ENCODE measurements at places on chromosomes 11 and 22.

DNA sequence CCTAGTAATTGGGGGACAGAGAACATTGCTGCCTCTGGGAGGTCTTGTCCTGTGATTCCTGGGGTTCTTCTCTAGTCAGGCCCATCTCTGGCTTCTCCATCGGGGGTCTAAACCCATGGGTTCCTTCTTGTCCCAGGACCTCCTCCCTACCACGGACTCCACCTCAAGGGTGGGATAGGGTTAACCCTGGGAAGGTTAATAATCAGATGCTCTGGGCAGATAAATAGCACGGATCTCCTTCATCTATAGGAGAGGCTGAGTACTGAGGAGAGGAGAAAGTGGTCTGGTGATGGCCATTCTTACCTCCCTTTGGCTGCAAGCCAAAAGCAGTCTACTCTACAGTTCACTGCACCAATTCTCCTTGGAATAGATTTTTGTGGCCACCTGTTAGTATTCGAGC is 10.5 kb downstream of the HEPHL1 start:
- DNase-seq = no peak

- no peak for DNase-seq
Observed at GRCh38 chr11:70067036-70067435, 11.1 kb upstream of the ANO1 start.

- no peak for DNase-seq
Observed at GRCh38 chr11:63548178-63548577, 11.6 kb downstream of the PLAAT4 start.

DNA sequence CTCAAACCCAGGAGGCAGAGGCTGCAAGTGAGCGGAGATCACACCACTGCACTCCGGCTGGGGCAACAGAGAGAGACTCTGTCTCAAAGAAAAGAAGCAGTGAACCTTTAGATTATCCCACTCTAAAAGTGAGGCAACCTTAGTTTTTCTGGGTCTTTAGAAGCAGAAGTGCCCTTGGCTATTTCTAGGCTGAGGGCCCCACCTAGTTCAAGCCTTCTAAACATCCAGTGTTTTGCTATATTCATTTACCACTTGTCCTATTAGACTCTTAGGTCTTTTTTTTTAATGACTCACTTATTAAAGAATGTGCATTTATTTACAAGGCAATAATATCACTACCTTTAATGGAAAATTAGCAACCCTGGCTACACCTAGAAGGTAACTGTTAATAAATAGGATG is 16.7 kb upstream of the EHF start:
- no peak for DNase-seq

DNA sequence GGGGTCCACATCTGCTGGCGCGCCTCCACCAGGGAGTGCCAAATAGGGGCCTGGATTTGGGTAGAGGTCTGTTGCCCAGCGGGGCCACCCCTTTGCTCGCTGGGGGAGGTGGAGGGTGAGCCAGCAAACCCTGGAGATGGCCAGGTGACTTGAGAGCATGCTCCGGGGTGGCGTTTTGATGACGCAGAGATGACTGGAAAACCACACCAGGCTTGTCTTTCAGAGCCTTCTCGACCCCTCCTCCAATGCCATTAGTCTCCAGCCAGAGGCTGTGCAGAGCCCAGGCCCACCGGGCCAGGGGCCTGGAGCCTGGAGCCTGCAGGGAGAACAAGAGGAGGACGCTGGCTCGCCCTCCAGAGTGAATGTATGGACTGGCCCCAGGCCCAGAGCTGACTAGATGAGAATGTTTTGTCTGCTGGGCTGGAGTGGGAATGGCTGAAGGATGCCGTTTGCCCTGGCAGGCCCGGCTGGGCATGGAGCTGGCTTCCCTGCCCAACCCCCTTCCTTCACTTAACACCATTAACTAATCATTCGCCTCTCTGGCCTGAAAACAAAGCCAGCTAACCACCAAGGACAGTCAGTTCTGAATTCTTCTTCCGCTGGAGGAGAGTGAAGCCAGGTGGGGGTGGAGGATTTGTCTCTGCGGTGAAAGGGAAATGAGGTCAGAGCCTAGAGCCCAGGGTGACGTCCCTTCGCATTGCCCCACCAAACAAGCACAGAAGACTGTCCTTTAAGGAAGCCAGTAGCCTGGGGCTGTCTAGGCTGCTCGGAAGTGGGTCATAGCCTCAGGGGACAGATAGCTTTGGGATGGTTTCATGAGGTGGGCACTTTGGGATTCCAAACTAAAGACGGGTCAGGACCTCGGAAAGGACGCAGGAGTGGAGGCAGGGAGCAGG is 1.6 kb upstream of the MCAM start:
- no peak for DNase-seq

DNA sequence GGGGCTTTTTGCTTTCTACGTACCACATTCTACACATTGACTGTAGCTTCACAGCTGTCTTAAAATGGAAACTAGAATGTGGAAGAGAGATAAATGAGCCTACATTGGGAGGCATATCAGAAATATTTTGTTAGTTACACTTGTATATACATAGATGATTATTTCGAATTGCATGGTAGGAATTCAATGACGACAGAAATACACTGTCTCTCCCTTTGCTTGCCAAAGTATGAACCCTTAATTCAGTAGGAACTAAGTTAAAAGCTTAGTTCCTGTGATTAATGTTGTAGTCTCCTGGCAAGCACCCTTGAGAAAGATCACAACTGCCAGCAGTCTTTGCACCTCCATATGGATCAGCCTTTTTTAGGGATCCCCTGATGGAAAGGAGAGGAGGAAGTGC is 10.1 kb downstream of the C11orf87 start:
- no peak for DNase-seq

GRCh38 chr22:24322522-24322921 is 51.9 kb downstream of the SPECC1L start:
- no peak for DNase-seq

DNA sequence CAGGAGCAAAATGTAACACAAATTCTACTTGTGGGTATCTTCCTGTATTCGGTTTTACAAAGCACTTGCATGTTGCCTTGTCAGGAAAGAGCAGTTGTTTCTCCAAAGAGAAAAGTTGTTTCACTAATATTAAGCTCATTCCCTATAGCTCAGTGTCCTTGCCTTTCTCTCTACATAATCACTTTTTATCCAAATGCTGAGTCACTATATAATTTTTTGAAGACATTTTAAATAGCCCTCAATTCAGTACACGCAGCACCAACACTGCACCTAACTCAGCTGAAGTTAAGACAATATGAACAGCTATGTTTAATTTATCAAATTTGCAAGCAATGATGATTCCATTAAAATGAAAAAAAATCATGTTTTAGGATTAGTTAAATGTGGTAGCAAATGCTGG is 14.5 kb upstream of the MRTFA start:
- no peak for DNase-seq

Measured in NCI-H1048 (cell line).